ENCODE measurements at places on chromosomes 1 and 21. TPM values are rescaled to one million over a fixed set of nuclear protein-coding genes. Genes with fewer than 3 reads are reported as not detected.

Gene LAPTM5
- not detected for total RNA-seq

Gene UBE2G2
- 32.4 TPM for total RNA-seq

Gene MEGF6
- total RNA-seq: 1.2 TPM

Gene CD84
- not detected for total RNA-seq

Gene PSMG1
- total RNA-seq: 67.3 TPM

Gene KRTAP12-2
- total RNA-seq: not detected

Gene FALEC
- total RNA-seq: not detected

Gene OR2L3
- total RNA-seq: not detected

Gene CFAP74
- total RNA-seq: not detected

Gene DENND2C
- total RNA-seq: 0.84 TPM

Gene ATP1B1
- total RNA-seq: 22.0 TPM

Gene HLX
- 8.9 TPM for total RNA-seq

Gene CTSK
- 49.1 TPM for total RNA-seq

Gene ADPRS
- total RNA-seq: 42.5 TPM

Gene LCE1F
- not detected for total RNA-seq

Gene MAN1C1
- total RNA-seq: 1.0 TPM

Gene RGS4
- total RNA-seq: 111 TPM

Gene HSPA6
- under 0.01 TPM for total RNA-seq

Gene KRTAP10-11
- total RNA-seq: not detected

Gene CAPN9
- total RNA-seq: not detected

Gene PCBP3
- total RNA-seq: 5.2 TPM

Gene AQP10
- total RNA-seq: not detected

Gene NCMAP
- not detected for total RNA-seq

Gene UBE2J2
- 45.9 TPM for total RNA-seq

Gene FNDC5
- total RNA-seq: 0.17 TPM

Gene BEND5
- 1.2 TPM for total RNA-seq

Gene LIX1L
- 25.9 TPM for total RNA-seq

Gene ATP8B2
- 84.7 TPM for total RNA-seq

Gene HYI
- 63.2 TPM for total RNA-seq

Gene FCRL1
- not detected for total RNA-seq

Gene LPGAT1
- total RNA-seq: 26.7 TPM

Gene MCL1
- 119 TPM for total RNA-seq

Gene LAMB3
- 4.9 TPM for total RNA-seq

Gene OR2C3
- not detected for total RNA-seq

Gene DDAH1
- 35.1 TPM for total RNA-seq

Gene PLXNA2
- 5.5 TPM for total RNA-seq

Gene ATG4C
- total RNA-seq: 6.5 TPM

Gene CRNN
- not detected for total RNA-seq

Gene OR2AK2
- not detected for total RNA-seq

Gene CLK2
- 22.4 TPM for total RNA-seq

Gene KPNA6
- total RNA-seq: 30.6 TPM
